BJ (cell line): ENCODE measurements at places on chromosomes 3 and 15.

GRCh38 chr15:80308002-80308401, 56.0 kb upstream of the CTXND1 start:
- DNase-seq: no peak

DNA sequence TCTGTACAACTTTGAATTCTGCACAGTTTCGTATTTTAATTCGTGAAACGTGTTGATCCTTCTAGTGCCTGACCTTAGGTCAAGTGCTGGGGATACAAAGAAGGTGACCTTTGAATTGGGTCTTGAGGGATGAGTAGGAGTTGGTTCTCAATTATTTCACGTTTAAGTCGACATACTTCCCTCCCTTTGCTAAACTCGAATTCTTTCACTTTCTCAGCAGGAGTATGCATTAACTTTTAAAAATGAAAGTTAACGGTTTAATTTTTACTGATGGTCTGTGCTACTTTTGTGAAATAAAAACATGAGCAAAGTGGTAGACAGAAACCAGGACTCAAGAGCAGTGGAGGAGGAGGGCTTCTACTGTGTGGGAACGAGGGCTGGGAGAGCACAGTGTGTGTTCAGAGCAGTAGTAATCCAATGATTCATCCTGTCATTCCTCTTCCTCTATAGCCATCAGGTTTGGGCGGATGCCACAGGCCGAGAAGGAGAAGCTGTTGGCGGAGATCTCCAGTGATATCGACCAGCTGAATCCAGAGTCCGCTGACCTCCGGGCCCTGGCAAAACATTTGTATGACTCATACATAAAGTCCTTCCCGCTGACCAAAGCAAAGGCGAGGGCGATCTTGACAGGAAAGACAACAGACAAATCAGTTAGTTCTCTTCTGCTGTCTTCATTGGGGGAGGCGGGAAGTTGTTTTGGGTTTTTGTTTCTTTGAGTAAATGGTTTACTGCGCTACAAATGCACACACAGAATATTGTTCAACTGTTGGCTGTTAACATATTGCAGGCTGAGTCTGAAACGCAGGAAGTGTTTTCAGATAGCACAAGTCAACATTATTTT, 78.6 kb upstream of the TSEN2 start:
- DNase-seq: no peak

DNA sequence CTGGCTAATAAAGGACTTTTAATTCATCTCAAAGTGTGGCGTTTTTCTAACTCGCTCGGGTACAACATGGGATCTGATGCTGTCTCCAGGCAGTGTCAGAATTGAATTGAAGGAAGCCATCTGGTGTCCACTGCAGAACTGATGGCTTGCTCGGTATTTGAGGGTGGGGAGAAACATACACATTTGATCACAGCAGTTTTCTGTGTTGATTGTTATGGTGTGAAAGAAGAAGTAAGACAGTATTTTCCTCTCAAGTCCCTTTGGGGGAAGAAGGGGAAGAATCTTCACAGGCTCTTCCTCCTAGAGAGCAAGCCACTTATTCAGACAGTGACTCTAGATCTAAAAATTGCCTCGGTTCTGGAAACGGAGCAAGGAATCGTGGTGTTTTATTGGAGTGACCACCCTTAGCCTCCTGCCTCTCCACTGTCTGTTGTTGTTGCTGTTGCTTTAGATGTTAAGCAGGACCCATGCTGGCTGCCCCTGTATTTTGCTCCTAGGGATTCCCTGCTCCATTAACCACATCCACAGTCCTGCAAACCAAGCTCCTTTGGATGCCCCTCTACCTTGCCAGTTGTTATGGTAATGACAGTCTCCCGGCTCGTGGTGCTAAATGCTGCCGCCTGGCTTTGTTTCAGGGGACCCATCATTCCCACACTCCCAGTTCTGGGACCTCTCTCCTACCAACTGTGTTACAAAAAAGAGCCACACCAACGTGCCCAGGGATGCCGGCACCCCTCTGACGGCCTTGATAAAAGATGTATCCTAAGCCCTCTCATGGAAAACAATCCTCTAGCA, 15.3 kb upstream of the MCCC1 start:
- no peak for DNase-seq

DNA sequence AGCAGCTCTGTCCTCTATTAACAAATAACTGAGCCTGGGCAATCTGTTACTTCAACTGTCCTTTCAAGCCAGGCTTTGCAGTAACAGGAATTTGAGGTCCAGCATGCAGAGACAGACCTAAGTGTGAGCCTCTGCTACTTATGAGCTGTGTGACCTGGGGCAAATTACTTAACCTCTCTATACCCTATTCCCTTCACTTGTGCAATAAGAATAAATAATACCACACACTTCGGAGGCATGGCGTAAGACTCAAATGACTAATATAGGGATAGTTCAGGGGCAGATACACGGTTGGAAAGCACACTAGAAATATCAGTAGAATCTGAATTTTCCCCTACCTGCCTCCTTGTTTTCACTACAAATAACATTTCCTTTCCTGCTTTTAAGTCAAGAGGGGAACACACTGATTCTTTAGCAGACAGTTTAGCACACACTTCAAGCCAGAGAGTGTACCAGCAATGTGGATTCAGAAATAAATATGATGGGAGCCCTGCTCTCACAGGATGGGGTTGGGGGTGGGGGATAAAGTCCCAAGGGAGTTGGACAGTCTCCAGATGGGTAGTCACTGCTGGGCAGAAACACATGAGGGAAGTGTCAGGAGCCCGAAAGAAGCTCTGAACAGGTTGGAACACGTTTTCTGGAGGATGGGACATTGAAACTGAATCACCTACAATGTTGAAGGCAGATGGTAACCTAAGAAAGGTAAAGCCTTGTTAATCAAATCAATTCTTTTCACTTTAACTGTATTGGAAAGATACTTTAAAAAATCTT, 61.8 kb upstream of the RBP1 start:
- DNase-seq: no peak
